RCC 7860 (cell line): ENCODE measurements at places on chromosomes 3 and 15.
A peak's percentile ranks its signal among the peaks of the same experiment; 100 is the strongest.

GRCh38 chr15:52143873-52144272, 31.3 kb upstream of the BCL2L10 start:
- DNase-seq, result peak; percentile 94

DNA sequence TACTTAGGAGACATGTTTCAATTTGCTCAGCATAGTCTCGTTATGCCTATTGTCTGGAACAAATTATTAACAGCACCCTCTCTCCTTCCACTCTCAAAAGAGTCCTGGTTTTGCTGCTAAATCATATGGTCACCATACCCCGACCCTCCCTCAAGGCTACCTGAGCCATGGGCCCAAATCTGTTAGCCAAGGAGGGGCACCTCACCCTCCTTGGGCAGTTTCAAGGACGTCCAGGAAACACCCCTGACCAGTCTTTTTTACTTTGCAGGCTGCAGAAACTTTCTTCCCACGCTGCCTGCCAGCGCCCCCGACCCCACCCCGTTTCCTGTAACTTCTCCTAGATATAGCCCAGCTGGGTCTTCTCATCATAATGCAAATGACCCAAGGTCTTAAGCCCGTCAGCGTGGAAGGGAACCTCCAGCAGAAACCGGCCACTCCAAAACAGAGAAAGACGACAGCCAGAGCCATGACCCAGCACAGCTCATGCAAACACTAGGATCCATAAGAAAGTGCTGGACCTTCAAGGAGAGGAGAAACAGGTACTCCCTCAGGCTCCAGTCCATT, 62.3 kb downstream of the ADCY5 start:
- no peak for DNase-seq

DNA sequence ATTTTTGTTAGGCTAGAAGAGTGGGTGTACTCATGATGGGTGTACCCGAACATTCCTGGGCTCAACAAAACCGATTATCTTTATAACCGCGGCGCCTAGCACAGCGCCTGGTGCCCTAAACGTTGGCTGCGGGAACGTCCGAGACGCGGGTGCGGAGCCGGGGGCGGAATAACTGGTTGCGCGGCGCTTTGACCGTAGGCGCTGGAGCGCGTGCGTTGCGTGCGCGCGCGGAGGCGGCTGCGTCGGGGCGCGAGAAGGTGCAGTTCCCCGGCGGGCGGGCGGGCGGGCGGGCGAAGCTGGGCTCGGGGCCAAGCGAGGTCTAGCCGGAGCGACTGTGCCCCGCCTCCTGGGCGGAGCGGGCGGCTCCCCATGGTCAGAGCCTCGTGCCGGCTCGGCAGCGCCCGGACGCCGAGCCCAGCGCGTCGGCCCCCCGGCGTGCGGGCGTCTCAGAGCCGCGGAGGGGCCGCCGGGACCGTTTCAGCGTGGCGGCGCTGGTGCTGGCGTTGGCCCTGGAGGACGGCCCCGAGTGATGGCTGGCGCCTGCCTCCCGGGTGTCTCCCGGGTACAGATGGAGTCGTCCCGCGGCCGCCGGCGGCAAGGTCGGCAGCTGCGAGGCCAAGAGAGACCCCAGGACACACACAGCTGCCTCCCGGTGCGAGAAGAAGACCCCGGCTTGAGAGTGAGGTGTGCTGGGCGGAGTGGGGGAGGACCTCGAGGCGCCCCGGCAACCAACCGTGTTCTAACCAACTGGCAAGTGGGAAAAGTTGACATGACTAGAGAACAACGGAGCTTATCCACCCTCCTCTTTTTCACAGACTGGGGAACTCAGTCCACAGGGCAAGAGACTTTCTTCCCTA, at the start of gene PLAAT1:
Gene PLAAT1, plus strand, starts transcription at position 373 of the 857 bp plus-strand sequence. CDS start 14,429 bp downstream, outside the sequence.
- peak; percentile 54 for DNase-seq

DNA sequence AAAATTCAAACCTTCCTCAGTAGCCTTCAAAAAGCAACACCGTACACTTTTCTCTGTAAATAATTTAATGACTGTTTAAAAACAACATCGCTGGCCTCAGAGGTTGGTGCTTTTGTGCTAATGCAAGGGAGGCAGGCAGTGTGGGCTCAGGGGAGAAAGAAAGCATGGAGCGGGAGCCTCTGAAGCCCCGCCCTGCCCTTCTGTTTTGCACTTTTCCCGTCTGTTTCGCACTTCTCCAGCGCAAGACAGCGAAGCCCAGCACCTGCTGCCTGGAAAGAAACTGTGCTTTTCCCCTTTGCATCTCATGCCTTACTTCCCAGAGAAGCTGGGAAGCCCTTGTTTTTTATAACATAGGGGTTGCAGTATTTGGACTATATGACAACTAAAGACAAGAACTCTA, 23.1 kb downstream of the TRPM1 start:
- DNase-seq, result no peak

DNA sequence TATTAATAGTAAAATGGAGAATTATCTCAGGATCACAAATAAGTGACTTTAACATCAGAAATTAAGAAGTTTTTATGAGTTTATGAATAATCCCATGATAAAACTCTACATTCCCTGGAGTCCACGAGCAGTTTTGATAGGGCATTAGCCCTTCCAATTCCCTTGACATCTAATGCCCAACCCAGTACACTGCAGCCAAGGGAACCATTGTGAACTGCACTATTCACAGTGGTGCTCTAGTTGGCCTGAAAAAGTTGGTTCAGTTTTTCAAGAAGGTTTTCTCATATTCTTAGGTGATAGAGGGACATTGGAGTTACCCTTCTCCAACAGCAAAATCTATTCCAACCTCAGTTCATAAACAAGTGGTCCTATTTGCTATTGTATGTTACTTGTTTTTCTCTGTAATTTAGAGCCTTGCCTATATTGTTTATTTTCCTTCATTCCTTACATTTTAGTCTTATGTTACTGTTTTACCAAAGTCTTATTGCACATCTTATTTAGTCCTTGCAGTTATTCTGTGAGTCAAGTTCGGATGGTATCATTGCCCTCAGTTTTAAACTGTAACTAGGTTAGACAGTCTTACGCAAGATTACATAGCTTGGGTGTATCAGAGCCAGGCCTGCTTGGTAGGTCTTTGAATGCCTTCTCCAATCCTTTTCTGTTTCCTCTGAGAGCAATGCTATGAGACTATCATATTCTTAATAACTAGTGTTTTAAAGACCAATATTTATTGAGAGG, 57.9 kb upstream of the SAMMSON start:
- DNase-seq, result peak; percentile 16

GRCh38 chr3:27827041-27827440, 104.9 kb upstream of the EOMES start:
- DNase-seq, result no peak

- peak; percentile 21 for DNase-seq
These were observed 64.7 kb downstream of the OXSM start for GRCh38 chr3:25854635-25855034.

DNA sequence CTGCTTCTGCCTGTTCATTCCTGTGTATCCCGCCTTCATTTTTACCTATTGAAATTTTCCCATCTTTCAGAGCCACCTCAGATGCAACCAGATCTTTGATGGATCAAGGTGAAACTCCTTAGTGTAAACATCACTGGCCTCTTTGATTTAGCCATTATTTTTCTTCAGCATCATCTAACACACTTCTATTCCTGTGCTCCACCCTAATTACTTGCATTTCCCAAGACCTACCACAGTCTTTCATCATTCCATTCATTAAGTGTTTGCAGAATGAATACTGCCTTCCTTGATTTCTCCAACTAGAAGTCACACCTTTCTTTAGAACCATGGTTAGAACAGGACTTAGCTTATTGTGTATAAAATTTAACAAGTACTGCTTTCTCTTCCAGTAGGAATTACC, 55.5 kb upstream of the SKIL start:
- no peak for DNase-seq

GRCh38 chr3:188861842-188862744, 309.7 kb upstream of the TPRG1 start:
- DNase-seq, result peak; percentile 27

DNA sequence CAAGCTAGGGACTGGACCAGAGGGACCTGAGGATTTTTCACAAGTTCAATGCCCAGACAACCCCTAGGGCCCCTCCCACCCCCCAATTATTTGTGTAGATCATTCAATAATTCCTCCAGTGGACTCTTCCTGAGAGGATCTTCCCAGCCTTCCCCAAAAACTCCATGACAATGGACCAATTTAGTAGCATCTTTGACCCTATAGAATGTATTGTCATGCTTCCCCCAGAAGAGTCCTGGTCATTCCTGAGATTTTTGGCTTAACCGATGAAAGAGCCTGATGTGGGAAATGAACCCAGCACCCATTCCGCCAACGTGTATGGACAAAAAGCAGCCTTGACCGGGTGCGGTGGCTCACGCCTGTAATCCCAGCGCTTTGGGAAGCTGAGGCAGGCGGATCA, 119.2 kb upstream of the RNF7 start:
- DNase-seq, result no peak

GRCh38 chr15:73951601-73952000, 25.3 kb downstream of the LOXL1 start:
- no peak for DNase-seq

GRCh38 chr3:114903213-114903612, 243.9 kb downstream of the ZBTB20 start:
- DNase-seq, result no peak

DNA sequence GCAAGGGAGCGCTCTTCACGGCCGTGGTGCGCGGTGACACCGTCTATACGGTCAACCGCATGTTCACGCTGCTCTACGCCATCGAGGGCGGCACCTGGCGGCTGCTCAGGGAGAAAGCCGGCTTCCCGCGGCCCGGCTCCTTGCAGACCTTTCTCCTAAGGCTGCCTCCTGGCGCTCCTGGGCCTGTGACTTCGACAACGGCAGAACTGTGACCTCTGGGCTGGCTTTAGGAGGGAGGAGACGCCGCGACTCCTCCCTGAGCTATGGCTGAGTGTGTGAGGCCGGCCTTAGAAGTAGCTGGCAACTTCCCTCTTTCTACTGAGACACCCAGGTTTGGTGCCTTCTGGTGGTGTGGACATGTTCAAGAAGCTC, 1.4 kb downstream of the KBTBD13 start:
- DNase-seq, result peak; percentile 6

DNA sequence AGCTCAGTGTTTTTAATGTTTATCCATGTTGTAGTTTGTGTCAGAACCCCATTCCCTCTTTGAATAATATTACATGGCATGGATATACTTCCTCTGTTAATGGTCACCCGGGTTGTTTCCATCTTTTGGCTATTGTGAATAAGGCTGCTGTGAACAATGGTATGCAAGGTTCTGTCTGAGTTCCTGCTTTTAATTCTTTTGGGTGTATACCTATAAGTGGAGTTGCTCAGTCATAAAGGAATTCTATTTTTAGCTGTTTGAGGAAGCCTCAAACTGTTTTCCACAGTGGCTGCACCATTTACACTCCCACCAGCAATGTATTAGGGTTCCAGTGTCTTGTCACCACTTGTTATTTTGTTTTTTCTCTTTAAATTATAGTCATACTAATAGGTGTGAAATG, 99.6 kb downstream of the SLC25A26 start:
- DNase-seq, result no peak

DNA sequence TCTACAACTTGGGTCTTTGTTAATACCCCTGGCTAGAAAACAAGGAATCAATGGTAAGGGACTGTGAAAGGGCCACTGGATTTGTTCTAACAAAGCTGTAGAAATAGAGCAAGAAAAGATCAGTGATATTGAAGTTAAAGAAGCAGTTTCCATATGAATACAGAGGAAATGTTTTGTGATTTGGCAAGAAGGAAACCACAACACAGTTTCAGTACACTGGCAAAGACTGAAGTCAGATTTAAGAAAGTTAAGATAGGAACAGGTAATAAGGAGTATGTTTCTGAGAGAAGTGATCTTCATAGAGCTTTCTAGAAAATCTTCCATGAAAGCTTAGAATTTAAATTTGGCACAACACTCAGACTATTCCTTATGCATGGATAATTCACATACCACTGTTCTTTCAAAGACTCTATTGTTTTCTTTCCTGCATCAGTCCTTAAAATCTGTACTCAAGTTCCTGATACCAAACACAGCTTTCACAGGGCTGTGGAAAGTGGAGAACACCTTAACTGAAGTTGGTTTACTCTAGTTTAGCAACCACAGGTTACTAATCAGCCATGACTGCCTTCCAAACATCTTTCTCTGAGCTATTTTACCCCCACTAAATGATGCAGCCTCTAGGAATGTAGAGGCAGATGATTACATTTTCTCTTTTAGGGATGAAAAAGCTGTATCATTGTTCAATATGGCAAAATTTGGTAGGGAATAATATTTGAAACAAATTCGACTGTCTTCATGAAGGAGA, 32.4 kb upstream of the ALCAM start:
- peak; percentile 45 for DNase-seq

DNA sequence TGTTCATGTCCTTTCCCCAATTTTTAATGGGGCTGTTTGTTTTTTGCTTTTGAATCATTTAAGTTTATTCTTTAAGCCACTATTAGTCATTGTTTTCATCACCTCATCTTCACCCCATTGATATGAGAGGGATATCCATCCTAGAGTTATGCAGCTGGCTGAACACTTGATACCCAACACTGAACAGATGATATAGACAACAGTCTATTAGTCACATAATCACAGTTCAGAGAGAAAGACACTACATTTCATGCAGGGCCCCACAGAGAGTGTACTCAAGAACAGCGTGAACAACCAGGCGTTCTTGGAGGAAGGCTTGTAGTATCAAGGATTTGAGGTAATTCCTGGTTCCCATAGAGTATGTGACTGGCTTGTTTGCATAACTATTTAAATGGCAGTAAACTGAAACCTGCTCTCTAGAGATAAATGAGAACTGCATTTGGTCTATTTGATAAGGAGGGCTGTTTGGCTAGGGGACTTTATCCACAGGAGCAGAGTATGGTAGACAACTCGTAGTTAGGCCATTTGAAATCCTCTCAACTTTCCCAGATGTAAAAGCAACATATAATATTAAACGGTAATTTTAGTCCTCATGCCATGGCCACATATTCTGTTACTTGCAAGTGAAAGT, 618.7 kb downstream of the SI start:
- peak; percentile 51 for DNase-seq

DNA sequence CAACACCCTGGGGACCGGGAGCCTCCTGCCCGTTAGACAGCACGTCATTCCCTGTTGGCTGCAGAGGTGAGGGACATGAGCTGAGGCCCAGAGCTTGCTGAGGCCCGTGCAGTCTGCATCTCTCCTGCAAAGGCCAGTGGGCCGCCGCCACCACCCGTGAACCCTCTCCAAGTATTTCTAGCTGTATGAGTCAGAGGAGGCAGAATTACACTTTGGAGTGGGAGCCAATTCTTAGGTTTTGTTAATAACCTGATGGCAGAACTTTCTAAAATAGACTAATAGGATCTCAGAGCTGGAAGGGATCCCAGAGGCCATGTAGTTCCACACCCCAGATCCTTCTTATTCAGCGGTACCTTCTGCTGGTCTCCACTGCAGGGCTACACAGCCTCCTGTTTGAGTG, 335.2 kb upstream of the CTDSPL start:
- DNase-seq, result no peak

GRCh38 chr3:170999737-171000242, 26.7 kb downstream of the SLC2A2 start:
- peak; percentile 76 for DNase-seq

DNA sequence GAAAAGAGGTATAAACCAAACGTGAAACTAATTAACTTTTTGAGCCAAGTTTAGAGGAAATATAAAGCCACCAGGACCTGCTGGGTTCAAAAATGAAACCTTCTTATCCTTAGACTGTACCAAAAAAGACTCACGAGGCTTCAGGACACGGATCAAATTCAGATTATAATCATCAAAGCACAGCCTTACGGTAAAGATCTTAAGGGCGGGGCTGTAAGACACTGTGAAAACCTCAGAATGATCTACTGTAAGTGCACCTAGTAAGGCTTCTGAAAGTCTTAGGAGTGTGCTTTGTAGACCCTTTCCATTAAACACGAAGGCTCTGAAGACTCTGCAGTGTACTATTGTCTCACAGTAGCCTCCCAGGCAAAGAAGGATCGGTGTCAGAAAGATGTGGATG, 26.8 kb downstream of the TARS3 start:
- DNase-seq, result no peak

GRCh38 chr15:90184786-90185704, 16.1 kb upstream of the SEMA4B start:
- peak; percentile 88 for DNase-seq

GRCh38 chr3:37492977-37493471, 318.6 kb upstream of the LRRFIP2 start:
- no peak for DNase-seq
